ENCODE measurements at places on chromosomes 13 and 19.

DNA sequence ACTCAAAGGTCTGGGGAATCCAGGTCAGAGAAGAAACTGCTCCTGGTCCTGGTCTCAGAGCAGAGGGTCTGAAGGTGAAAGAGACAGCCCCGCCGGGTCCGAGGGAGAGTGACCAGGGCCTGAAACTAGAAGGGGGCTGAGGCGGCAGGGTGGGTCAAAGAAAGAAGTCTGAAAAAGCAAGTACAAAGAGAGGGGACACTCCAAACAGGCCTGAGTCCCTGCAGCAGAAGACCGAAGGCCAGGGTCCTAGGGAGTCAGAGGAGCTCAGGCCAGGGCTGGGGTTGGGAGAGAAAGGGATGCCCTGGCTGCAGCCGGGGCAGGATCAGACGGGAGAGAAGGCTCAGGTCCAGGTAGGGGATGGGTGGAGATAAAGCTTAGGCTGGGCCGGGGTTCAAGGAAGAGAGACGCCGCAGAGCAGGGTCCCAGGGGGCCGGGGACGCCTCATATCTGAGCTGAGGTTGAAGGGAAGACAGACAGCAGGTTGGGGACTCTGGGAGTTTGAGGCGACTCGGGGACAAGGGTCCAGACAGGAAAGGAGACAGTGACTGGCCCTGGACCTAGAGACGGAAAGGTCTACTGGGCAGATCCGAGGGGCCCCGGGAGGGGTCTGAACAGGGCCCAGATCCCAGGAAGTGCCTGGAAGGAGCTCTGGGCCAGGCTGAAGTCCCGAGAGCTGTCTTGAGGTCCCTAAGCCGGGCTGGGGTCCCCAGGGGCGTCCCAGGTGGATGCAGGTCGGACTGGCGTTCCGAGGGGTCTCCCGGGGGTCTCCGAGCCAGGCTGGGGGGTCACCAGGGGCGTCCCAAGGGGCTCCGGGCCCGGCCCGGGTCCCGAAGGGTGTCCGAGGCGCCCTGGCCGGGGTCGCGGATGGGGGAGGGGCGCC, 795 bp downstream of the MLLT1 start:
- no peak for DNase-seq

GRCh38 chr13:32086791-32087441, 55.3 kb downstream of the FRY start:
- DNase-seq, result no peak

DNA sequence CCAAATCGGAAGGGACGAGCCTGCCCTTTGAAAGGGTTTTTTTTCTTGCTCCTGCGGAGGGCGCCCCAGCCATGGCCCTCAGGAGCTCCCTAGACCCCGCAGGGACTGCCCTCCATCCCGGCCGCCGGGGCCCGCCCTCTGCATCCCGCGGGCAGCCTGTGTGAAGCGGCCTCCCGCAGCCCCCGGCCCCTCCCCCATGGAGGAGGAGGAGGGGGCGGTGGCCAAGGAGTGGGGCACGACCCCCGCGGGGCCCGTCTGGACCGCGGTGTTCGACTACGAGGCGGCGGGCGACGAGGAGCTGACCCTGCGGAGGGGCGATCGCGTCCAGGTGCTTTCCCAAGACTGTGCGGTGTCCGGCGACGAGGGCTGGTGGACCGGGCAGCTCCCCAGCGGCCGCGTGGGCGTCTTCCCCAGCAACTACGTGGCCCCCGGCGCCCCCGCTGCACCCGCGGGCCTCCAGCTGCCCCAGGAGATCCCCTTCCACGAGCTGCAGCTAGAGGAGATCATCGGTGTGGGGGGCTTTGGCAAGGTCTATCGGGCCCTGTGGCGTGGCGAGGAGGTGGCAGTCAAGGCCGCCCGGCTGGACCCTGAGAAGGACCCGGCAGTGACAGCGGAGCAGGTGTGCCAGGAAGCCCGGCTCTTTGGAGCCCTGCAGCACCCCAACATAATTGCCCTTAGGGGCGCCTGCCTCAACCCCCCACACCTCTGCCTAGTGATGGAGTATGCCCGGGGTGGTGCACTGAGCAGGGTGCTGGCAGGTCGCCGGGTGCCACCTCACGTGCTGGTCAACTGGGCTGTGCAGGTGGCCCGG, 815 bp downstream of the MAP3K10 start:
- no peak for DNase-seq

DNA sequence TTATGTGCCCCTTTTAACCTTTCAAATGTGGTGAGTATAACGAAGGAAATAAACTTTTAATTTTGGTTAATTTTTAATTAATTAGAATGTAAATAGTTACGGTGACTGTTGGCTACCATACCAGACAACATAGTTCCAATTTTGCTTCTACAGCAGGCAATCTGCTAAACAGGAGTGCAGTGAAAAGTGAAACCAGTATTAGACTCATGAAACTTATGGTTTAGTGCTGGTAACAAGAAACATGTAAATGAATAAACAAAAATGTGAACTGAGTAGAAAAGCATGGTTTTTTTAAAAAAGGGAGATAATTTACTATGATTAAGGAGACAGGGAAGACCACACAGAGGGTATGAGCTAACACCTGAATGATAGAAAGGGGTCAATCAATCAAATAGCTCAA, 478.4 kb downstream of the PCDH9 start:
- no peak for DNase-seq

GRCh38 chr13:27770809-27771208, 21.5 kb upstream of the GSX1 start:
- DNase-seq, result peak; percentile 22

DNA sequence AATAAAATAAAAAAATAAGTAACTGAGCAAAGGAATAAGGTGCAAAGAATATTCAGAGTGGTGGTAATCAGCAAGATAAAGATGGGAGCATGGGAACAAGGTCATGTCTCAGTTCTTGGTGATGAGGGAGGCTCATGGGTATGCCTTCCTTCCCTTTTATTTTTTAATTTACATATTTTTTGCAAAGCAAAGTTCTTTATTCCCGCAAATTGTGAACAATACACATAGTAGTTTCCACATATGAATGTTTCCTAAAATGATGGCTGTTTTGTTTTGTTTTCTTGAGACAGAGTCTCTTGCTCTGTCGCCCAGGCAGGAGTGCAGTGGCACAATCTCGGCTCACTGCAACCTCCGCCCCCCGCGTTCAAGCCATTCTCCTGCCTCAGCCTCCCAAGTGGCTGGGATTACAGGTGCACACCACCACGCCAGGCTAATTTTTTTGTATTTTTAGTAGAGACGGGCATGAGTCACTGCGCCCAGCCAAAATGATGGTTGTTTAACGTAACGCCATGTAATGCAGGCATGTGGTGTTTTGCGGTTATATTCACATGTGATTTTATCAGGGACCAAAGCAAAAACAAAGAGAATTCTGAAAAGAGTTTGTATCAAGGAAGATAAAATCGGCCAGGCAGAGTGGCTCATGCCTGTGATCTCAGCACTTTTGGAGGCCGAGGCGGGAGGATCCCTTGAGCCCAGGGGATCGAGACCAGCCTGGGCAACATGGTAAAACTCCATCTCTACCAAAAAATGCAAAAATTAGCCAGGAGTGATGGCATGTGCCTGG, 4.5 kb upstream of the ADGRE2 start:
- DNase-seq, result no peak

DNA sequence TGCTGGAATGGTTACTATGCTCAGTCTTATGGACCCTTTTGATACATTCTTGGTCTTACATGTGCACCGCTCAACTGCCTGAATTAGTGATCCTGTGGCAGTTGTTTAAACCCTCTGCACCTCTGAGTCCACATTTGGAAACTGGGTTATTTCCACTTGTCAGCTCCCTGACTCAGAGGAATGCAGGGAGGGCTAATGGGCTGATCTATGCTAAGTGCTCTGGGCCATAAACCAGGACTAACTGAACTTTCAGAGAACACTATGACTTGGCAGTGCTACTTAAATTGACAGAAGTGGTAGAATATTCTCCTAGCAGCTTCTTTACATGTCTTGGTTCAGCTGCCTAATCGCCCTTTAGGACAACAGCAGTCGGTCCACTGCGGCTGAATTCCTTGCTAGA, 26.8 kb upstream of the MED4 start:
- peak; percentile 48 for DNase-seq

- DNase-seq, result peak; percentile 92
Observed at GRCh38 chr19:51108805-51109146, 567 bp upstream of the CTU1 start.

DNA sequence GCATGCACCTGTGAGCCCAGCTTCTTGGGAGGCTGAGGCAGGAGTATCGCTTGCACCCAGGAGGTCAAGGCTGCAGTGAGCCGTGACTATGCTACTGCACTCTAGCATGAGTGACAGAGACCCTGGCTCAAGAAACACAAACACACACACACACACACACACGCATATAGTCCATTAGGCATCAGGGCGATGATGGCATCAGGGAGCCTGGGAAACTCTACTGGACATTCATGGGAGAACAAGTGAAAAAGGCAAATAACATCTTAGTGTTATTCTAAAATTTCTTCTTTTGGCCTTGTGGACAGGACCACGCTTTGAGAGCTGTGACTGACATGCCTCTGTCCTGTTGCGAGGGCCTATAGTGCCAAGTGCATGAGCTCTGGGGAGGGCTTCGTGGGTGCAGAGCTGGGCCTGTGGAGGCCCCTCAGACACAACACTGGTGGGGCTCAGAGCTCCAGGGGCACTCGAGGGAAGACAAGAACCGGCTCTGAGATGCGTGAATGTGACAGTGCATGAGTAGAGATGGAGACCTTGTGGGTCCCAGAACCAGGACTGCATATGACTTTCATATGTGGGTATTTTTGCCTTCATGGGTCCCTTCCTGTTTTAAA, 8.0 kb upstream of the USF2 start:
- no peak for DNase-seq

- DNase-seq, result no peak
Observed at GRCh38 chr19:45437328-45437727, 13.6 kb upstream of the ERCC1 start.

GRCh38 chr19:4066682-4067395, at the start of gene ZBTB7A:
Gene ZBTB7A, minus strand, starts transcription at chr19:4066899. Its CDS starts 11,667 bp downstream, at chr19:4055232.
- peak; percentile 31 for DNase-seq

- DNase-seq, result no peak
Observed at GRCh38 chr13:49867834-49868233, 68.3 kb downstream of the SPRYD7 start.

- no peak for DNase-seq
Observed at GRCh38 chr13:72891423-72891822, 109.5 kb downstream of the PIBF1 start.

- no peak for DNase-seq
Observed at GRCh38 chr19:42284591-42285341, 15.7 kb downstream of the CIC start.

GRCh38 chr19:28632371-28633080, 580.4 kb downstream of the UQCRFS1 start:
- no peak for DNase-seq

- DNase-seq, result no peak
Observed at GRCh38 chr13:97234742-97235141, 12.6 kb downstream of the MBNL2 start.

GRCh38 chr13:98142380-98143156, at the start of gene FARP1:
Gene FARP1, plus strand, starts transcription at chr13:98143094. Its CDS starts 70,149 bp downstream, at chr13:98213243.
- DNase-seq, result peak; percentile 24

GRCh38 chr13:85853901-85854663, 54.9 kb upstream of the SLITRK6 start:
- DNase-seq, result no peak

DNA sequence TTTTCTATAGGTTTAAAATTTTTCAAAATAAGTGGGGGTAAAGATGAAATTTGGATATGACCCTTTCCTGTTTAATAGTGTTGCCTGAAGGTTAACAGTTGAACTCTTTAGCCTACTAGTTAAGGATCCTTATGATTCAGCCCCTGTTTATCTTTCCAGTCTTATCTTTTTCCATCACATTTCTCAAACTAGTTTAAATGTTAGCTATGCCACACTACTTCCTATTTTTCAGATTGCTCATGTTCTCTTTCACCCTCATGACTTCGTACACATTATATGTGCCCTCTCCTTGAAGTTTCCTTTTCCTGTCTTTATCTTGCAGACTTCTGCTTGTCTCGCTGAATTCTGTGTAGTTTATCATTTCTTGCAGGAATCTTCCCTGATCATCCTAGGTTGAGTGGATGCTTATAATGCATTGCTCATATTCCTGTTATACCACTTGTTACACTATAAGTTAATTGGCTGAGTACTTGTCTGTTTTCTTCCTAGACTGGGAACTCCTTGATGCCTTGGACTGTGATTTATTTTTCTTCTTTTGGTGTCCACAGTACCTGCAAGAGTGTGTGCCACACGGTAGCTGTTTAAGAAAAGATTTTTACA, 86.7 kb downstream of the FNDC3A start:
- DNase-seq, result no peak

DNA sequence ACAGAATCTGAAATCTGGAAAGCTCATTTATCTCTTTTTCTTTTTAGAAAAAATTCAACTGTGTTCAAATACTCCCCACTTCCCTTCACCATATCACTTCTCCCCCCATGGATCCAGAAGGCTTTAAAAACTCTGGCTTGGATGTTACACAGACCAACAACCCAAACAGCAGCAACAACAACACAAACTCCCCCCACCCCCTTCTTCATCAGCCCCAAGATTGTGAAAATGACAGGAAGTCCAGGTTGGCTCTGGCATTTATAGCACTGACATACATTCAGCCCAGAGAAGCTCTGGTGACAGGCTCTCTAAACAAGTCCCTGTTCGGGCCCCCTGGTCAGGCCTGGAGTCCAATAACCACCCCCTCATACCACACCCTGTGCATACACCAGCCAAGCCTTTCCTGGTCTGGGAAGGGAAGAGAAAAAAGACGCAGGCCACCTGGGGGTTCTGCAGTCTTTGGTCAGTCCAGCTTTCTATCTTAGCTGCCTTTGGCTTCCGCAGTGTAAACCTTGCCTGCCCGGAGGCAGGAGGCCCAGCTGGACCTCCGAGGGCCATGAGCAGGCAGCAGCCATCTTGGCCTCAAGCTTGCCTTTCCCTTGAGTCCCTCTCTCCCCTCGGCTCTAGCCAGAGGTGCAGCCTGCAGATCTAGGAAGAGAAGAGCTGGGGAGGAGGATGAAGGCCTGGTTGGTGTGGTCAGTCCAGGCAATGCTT, 6.8 kb downstream of the CDX2 start:
- DNase-seq, result no peak

- DNase-seq, result no peak
Observed at GRCh38 chr13:63605403-63605802, 2189.8 kb upstream of the PCDH20 start.

GRCh38 chr13:46893798-46894560, 2.9 kb downstream of the HTR2A start:
- DNase-seq, result peak; percentile 63

GRCh38 chr19:13024951-13025697, 29.8 kb downstream of the NFIX start:
- no peak for DNase-seq

GRCh38 chr13:31805841-31806240, 66.5 kb downstream of the RXFP2 start:
- no peak for DNase-seq

GRCh38 chr13:59641817-59642216, 521.9 kb downstream of the DIAPH3 start:
- DNase-seq, result peak; percentile 3

- no peak for DNase-seq
Observed at GRCh38 chr13:43200307-43200706, 176.9 kb downstream of the DNAJC15 start.
